Brain microvascular endothelial cell (primary cell): ENCODE measurements at places on chromosomes 7 and 10.

GRCh38 chr10:68049289-68050078, 25.6 kb downstream of the HERC4 start:
- no peak for DNase-seq

GRCh38 chr7:46880508-46881196, 701.3 kb downstream of the TNS3 start:
- DNase-seq: no peak

DNA sequence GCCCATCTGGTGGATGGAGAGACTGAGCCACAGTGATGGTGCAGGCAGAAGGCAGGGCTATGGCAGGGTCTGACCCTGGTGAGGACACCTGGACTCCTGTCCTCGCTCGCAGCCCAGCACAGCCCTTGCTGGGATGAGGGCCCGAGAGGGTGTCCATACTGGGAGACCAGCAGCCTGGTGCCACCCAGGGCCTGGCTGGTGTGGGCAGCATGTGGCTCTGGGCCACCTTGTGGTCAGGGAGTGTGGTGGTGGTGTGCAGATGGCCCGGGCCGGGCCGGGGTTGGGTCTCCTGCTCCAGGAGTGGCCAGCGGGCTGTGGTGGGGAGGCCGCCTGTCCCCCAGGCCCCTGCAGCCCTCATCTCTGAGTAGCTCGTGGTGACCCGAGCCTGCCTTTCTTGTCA, 14.9 kb downstream of the ADCY1 start:
- no peak for DNase-seq

GRCh38 chr10:32004161-32004591, 52.0 kb downstream of the KIF5B start:
- no peak for DNase-seq

- peak; percentile 35 for DNase-seq
Measured at GRCh38 chr10:112721080-112721698, 228.9 kb upstream of the TCF7L2 start.

GRCh38 chr7:29764227-29764626, 42.1 kb upstream of the WIPF3 start:
- no peak for DNase-seq

- DNase-seq: no peak
Measured at GRCh38 chr7:130951303-130951975, 217.4 kb upstream of the KLF14 start.

DNA sequence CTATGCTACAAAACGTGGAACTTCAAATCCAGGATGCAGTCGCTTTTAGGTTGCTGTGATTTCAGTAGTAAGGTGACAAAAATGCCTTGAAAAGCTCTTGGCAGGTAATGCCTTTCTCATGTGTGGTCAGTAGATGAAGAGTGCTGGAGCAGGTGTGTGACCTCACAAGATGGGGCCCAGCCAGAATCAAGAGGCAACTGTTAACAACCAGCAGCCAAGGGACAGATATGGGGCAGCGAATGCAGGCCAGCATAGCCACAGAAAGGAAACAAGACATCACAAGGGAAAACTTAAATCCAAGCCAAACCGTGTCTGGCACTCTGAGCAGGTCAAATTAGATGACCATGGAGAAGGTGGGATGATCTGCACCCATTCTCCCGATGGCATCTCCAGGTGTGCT, 12.3 kb downstream of the HUS1 start:
- DNase-seq: no peak

- no peak for DNase-seq
Measured at GRCh38 chr10:95289003-95289920, 1.5 kb downstream of the PDLIM1 start.

GRCh38 chr7:2248984-2249694, 7.1 kb downstream of the NUDT1 start:
- DNase-seq: peak; percentile 94

DNA sequence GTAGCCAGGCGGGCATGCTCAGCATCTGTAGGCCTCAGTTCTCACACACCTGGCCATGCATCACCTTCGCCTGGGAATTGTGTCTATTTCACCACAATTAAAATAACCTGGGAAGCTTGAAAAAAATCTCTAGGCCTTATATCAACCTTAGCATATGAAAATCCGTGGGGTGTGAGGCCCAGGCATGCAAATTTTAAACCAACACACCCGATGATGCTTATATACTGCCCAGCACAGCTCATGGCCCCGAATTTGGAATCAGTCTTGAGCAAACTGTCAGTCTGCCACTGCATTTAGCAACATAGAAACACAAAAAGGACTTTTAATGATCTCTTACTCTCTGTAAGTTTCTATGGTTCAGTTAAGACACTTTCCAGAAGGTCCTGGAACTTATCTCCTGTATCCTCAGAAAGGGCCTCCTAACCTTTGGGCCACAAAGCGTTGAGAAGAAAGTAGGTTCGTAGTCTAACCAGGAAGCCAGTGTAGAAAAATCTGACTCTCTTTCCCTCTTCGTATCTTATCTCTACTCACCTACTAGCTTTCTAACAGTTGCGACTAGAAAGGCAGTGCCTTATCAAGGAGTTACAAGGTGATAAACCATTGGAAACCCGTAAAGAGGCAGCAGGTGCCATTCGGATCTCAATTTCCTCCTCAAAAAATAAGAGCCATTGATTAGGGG, 12.0 kb upstream of the DMBT1 start:
- no peak for DNase-seq

GRCh38 chr7:97845622-97846203, 26.5 kb downstream of the ASNS start:
- DNase-seq: peak; percentile 16

GRCh38 chr10:7403620-7404019, 7.2 kb downstream of the SFMBT2 start:
- DNase-seq: no peak

GRCh38 chr7:17312641-17313040, 14.2 kb downstream of the AHR start:
- DNase-seq: no peak

GRCh38 chr10:79285315-79286197, 61.7 kb upstream of the PPIF start:
- DNase-seq: no peak
